Activated CD8-positive, alpha-beta memory T cell treated with anti-CD3 and anti-CD28 coated beads for 1 hour (primary cell): ENCODE measurements at places on chromosomes 12 and 14.
A peak's percentile ranks its signal among the peaks of the same experiment; 100 is the strongest.

DNA sequence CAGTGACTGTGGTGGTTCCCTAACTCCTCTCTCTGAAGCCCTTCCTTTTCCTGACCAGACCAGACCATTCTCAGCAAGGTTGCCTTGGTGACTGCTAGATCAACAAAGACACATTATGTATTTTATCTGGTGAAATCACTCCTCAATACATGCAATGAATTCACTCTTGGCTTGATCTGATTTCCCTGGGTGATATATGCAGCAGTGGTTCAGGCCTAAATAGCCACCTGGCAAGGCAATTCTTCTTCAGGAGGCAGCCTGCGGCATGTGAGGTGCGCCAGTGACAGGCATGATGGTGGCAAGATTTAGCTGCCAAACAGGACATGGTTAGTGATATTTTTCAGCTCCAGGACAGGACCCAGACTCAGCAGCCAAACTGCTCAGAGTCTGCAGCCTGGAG, 350.3 kb upstream of the CCDC196 start:
- DNase-seq: no peak

GRCh38 chr12:130977743-130978095, 24.0 kb downstream of the ADGRD1 start:
- no peak for DNase-seq

- DNase-seq: no peak
Observed at GRCh38 chr14:52365071-52365470, 51.0 kb downstream of the PTGER2 start.

- no peak for DNase-seq
Observed at GRCh38 chr14:99737956-99738667, 54.0 kb downstream of the CYP46A1 start.

GRCh38 chr14:105944632-105945610, 418.5 kb downstream of the TMEM121 start:
- DNase-seq: peak; percentile 60

GRCh38 chr12:52473768-52474167, at the start of gene KRT6C:
Gene KRT6C (minus strand): TSS chr12:52473805. CDS start chr12:52473737, 68 bp downstream.
- DNase-seq: no peak

DNA sequence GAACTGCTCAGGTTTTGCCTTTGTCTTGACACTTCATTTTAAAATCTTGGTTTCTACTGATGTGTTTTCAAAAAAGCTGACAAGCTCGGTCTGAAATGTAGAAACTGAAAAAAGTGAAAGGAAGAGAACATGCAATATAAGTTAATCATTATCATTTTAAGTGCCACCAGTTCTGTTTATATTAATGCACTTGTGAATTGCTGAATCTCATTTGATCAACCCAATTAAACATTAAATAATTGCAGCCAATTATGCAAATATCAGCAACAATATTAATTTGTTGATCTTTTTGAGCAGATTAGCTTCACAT, 133.8 kb downstream of the BCAT1 start:
- no peak for DNase-seq

DNA sequence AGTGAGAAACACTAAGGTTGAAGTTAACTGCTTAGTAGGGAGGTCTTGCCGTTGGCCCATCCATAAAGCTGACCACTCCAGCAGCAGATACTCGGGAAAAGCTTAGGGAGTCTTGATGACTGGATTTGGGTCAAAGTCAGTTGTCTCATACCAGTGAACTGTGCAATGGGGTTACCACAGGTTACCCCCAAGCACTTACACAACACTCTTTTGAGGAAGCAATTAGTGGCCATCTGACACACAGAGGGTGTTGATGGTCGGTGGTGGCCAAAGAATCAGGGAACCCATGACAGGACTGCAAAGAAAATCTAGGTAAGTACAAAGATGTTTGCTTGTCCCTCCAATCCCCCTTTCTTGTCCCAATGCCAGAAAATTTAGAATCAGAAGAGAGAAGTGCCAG, 410.2 kb downstream of the APAF1 start:
- no peak for DNase-seq

- DNase-seq: no peak
Observed at GRCh38 chr14:96252999-96253539, 2.9 kb upstream of the BDKRB1 start.

DNA sequence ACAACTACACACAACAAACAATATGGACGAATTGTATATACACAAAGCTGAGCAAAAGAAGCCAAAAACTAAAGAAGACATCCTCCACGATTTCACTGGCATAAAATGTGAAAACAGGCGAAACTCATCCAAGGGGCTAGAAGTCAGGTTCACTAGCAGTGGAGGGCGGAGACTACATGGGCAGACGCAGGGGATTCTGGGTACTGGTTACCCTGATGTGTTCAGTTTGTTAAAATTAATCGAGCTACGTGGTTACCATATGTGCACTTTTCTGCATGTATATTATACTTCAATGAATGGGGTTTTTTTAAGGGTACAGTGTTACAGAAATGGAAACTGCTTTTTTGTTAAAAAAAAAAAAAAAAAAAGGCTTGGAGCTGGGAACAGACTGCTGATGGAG, 12.3 kb downstream of the KDM2B start:
- DNase-seq: no peak

- DNase-seq: no peak
Observed at GRCh38 chr14:105776924-105777323, 250.5 kb downstream of the TMEM121 start.

DNA sequence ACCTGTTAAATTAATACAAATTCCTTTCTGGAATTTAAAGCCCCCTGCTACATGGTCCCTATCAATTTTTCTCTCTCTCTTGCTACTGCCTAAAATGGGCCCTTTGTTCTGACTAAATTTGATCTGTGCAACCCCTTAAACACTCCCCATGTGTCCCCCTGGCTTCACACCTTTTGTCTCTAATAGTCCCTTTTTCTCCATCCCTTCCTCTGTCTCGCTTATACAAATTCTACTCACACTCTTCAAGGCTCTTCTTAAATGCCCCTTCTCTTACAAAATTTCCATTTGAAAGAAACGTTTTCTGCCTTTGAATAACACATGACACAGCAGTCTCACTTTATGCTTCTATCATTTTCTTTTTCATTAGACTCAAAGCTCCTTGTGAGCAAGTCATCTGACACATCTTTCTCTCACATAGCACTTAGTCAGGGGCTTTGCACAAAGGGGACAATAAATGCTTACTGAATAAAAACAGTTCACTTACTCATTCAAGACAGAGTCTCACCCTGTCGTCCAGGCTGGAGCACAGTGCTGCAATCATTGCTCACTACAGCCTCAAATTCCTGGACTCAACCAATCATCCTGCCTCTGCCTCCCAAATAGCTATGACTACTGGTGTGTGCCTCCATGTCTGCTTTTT, 41.5 kb upstream of the NR2C1 start:
- DNase-seq: no peak
